ENCODE measurements at places on chromosomes 6 and 20.

GRCh38 chr6:42197555-42198362 lies 3.0 kb upstream of the GUCA1B start:
- DNase-seq, result no peak

GRCh38 chr20:2509794-2510193 lies 1.1 kb upstream of the ZNF343 start:
- DNase-seq, result no peak

DNA sequence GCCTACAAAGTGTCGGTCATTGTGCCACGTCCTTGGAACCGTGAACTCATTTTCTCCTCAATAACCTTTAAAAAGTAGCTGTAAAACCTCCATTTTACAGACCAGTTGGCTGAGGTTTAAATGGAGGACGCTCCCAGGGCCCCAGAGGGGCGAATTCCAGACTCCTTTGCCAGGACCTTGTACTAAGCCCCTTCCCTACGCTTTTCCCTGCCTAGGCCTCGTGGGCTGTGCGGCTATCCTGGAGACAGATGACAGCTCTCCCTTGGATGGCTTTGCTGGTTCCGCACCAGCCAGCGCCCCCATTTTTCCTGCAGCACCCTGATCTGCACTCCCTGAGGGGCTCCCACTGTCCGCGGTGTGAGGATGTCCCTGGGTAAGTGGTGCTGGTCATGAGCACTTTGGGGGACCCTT lies 12.1 kb upstream of the SNHG17 start:
- DNase-seq, result no peak

GRCh38 chr6:118905851-118906250 lies 11.9 kb downstream of the ASF1A start:
- DNase-seq, result no peak

GRCh38 chr20:11101243-11101642 lies 427.4 kb upstream of the JAG1 start:
- no peak for DNase-seq

Data from GM19239 (cell line).